Skin of body (tissue), 3 donors: ENCODE measurements at places on chromosomes 11 and 22. TPM values are rescaled to one million over a fixed set of nuclear protein-coding genes. Genes with fewer than 3 reads are reported as not detected.

The MGAT3 gene
- total RNA-seq, result 4.2 TPM

The MB gene
- 21.4 TPM for total RNA-seq

The UPB1 gene
- 0.39 TPM for total RNA-seq

The CARD10 gene
- total RNA-seq, result 3.3 TPM

The NPAS4 gene
- total RNA-seq, result 2.7 TPM

DNA sequence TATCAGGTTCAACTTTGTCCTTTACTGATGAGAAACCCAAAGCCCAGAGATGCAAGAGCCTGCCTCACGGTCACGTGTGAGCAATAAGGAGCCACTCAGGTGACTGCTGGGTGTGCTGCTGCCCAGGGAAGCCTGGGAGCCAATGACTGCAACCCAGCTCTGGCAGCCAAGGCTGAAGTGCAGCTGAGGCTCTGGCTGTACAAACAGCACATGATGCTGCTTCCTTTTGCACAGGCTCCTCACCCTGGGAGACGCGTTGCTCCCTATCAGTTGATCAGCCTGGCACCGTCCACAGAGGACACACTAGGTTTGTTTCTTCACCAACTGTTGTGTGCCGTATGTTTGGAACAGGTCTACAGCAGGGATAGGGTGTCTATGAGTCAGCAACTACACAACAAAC lies 168.7 kb downstream of the EFCAB6 start:
- DNase-seq, result no peak

- DNase-seq, result no peak
Observed at GRCh38 chr22:34129691-34130486, 209.6 kb upstream of the LARGE1 start.

DNA sequence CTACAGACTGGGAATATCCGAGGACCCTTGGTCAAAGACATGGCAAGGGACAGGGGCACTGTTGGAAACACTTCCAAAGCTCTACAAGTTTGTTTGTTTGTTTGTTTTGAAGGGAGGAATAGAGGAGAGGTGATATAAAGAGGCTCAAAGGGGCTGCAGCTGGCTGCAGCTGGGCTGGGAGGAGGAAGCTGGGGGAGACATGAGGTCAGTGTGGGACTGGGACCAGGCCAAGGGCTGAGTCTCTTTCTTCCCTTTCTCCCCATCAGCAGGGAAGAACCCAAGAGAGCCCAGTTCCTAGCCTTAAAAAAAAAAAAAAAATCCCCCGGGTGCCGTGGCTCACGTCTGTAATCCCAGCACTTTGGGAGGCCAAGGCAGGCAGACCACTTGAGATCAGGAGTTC lies 5.0 kb downstream of the RHOG start:
- DNase-seq, result no peak

DNA sequence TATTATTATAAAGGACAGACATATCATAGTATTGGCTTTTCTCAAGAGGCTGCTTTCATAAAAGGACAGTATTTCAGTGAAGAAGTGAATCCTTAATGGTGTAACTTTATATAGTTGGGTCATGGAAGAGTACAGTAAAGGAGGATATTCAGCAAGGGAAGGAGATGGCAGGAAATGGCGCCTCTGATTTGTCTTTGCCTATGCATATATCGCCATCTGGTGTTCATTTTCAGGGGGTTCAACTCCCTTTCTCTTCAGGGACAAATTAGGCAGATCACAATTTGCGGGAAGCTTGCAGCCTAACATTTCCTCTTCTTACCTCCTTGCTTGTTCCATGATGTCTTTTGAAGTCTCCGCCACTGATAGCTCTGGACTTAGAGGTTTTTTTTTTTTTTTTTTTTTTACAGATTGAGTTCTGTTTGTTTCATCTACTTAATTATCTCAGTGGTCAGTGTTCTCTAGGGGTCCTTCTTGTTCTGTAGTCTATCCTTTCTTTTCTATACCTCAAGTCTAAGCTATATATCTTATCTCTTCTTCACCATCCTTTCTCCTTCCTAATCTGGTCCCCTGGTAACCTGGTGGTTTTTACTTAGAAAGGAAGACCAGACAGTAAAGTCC lies 21.8 kb upstream of the RRM1 start:
- DNase-seq, result peak; percentile 83

DNA sequence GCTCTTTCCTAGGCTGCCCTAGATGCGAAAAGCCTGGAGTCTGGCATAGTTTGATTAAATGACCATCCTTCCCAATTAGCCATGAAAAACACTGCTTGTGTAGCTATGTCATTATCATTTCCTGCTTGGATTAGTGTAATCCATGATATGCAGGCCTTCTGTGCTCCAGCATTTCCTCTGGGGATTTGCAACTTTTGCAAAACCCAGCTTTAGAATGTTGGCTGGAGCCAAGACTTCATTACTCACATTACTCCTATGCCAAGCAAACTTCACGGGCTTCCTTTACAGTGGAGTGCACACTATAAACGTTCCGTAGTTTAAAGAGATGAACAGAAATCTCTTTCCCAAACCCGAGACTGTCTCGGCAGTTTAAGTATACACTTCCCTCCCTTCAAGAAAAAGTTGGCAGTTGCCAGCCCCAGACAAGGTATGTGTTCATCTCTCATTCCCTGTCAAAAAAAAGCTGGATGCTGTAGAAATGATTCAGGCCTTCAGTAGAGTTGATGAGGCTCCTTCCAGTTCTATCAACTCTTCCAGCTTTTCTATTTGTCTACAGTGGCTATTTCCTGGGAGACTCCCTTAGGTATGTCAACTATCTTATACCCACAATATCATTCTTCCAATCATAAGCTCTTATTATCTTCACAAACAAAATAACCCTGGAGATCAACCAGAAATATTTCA lies 180.0 kb downstream of the MAML2 start:
- DNase-seq, result peak; percentile 94

GRCh38 chr11:44029507-44029845 lies 18.3 kb upstream of the ACCSL start:
- no peak for DNase-seq

GRCh38 chr11:65053827-65054508 lies 4.4 kb downstream of the NAALADL1 start:
- no peak for DNase-seq

DNA sequence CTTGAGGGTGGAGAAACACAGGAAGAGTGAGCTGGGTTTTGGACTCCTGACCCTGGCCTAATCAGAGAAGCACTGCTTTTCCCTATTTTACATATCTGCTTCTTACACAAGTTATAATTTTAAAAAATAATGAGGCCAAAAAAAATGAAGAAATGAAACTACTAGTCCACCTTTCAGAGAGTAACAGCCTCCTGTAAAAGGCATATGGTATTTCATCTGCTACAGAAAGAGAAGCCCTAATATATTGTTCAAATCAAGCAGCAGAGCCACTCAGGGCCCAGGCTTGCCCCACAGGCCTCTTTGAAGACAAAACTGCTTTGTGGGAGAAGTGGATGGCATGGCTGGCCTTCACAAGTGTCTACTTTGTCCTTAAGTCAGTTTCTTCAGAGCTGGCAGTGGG lies 10.0 kb downstream of the DIXDC1 start:
- DNase-seq, result no peak

DNA sequence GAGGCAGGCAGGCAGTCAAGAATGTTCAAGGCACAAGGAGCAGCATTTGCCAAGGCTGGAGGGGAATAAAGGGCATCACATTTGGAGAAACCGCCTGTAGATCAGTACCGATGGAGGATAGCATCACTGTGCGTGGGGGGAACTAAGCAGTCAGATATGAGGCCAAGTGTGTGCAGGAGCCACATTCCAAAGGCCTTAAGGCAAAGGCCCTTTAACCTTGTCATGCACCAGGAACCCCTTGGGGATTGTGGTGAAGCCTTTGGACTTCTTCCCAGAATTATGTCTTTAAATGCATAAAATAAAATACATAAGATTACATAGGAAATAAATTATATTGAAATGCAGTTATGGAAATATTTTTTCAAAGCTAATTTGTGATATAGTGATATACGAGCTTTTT lies 532.1 kb downstream of the BUD13 start:
- DNase-seq, result peak; percentile 63

- DNase-seq, result no peak
Observed at GRCh38 chr11:123391646-123392348, 38.3 kb upstream of the GRAMD1B start.

DNA sequence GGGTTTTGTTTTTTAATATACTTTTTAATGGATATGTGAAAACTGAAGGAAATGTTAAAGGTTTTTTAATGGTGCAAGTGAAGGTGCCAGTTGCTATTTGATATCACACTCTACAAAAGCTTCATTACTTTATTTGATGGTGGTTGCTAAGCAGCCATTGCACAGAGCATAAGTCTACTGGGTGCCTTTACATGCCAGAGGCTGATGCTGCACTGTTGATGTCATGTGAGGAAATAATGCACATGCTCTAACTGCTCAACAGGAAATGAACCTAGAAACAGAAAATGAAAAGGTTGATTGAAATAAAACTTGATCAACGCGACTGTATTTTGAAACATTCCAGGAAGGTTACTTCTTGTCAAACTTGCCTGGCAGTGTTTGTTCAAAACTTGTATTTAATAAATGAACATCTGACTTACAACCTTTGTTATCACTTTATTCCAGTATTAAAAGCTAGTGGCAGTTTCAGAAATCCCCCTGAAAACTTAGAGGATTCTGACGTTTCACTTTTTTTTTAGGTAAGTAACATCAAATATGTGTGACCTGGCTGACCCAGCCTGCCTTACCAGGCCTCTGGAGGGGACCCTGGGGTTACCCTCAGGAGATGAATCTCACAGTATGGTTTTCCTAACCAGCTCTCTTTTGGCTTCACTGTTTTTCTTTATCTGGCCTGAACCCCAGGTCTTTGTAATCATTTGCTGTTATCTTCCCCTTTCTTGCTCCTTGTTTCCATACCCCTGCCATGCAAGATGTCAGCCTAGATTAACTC lies 2.4 kb upstream of the ATP5MG start:
- no peak for DNase-seq

- DNase-seq, result no peak
Observed at GRCh38 chr11:43908191-43908590, 27.6 kb downstream of the ALKBH3 start.

- no peak for DNase-seq
Observed at GRCh38 chr22:36658900-36659299, 44.7 kb downstream of the CACNG2 start.
